ENCODE measurements at places on chromosomes 12 and 14. TPM values are rescaled to one million over a fixed set of nuclear protein-coding genes. Genes with fewer than 3 reads are reported as not detected.

- DNase-seq: no peak
Observed at GRCh38 chr14:61343991-61344405, 22.6 kb downstream of the PRKCH start.

DNA sequence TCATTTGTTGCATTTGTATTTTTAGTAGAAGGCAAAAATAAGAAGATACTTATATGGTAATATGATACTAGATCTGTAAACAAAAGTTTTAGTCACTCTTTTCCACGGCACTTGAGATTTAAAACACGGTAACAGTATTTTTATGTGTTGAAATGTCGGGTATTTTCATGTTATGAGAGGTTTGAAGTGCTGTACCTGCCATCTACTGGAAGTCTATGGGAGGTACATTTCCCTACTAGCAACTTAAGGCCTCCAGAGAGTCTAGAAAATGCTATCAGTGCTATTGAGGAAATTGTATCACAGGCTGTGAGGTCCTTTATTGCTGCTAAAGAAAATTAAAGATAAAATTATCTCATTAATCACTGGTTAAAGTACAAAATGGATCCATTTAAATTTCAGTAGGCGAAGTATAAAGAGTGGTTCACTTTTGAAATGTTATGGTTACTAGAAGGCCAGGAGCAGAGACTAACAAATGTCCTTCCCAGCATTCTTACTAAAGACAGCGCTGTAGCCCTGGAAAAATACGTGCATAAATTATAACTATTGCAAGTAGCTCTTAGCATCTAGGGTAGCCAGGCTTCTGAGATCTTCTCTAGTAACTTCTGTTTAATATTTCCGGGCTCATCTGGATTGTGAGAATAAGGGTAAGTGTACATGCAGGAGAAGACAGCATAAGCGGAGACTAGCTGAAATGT, 77.6 kb upstream of the PRKD1 start:
- DNase-seq: no peak

Gene LRP1
- 121 TPM for total RNA-seq

- DNase-seq: peak; percentile 24
Observed at GRCh38 chr14:100536721-100537445, 50.3 kb downstream of the BEGAIN start.

GRCh38 chr12:104520242-104520900, 63.6 kb downstream of the CHST11 start:
- no peak for DNase-seq

DNA sequence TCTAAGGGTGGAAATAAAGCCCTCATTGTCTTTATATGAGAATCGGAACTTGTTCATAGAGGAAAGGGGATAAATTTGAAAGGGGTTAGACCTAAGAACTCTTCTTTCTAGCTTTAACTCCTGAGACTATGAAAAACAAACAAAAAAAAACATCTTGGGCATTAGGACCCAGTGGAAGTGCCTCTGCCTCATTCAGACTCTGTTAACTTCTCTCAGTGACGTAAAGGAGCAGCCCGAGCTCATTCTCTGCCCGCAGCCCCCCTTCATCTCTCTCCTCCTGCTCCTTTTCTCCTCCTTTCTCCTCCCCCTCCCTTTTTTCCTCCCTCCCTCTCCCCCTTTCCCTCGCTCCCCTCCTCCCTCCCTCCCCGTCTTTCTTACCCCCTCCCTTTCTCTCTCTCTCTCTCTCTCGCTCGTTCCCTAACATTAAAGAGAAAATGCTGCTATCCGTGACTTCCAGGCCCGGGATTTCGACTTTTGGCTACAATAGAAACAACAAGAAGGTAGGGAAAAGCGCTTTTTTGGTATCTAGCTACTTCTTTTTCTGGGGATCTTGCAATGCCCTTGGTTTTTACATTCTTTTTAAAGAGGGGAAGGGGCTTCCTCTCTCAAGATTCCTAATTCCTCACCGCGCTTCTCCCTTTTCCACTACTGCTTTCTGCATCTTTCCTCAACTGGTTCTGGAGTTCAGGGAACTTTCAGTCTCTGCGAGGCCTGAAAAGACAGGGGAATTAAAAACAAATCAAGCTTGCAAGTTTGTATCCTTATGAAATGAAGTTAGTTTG, at the start of gene RBMS2:
RBMS2 (plus strand) TSS at position 231 of the 782 bp plus-strand sequence; CDS start at position 435, 204 bp downstream.
- DNase-seq: peak; percentile 79

DNA sequence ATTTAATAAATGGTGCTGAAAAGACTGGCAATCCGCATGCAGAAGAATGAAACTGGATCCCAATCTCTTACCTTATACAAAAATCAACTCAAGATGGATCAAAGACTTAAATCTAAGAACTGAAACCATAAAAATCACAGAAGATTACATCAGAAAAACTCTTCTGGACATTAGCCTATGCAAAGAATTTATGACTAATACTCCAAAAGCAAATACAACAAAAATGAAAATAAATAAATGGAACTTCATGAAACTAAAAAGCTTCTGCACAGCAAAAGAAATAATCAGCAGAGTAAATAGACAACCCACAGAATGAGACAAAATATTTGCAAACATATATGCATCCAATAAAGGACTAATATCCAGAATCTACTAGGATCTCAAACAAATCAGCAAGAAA, 14.3 kb upstream of the CLEC1A start:
- DNase-seq: no peak

GRCh38 chr14:65296402-65296801, 116.1 kb upstream of the FUT8 start:
- no peak for DNase-seq

DNA sequence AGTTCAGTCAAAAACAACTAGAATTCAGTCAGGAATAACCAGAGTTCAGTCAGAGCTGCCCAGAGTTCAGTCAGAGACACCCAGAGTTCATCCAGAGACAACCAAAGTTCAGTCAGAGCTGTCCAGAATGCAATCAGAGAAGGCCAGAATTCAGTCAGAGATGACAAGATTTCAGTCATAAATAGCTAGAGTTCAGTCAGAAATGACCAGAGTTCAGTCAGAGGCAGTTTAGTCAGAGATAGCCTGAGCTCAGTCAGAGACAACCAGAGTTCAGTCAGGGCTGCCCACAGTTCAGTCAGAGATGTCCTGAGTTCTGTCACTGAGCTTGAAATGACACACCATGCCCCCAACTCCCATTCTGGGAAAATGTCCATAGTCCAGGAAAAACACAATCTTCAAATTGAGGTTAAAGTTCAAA, 1102.8 kb downstream of the BCL11B start:
- no peak for DNase-seq

- no peak for DNase-seq
Observed at GRCh38 chr14:69670093-69670492, 58.7 kb downstream of the SUSD6 start.

- no peak for DNase-seq
Observed at GRCh38 chr12:28570811-28571210, 380.6 kb downstream of the CCDC91 start.

GRCh38 chr14:77707724-77708408, at the start of the genes ALKBH1 and SLIRP:
Gene ALKBH1 (minus strand): TSS chr14:77708023. CDS start chr14:77708004, 19 bp downstream.
Gene SLIRP (plus strand): TSS chr14:77708103. CDS start chr14:77708112, 9 bp downstream.
- peak; percentile 92 for DNase-seq

GRCh38 chr14:91146661-91147060, 32.8 kb downstream of the DGLUCY start:
- no peak for DNase-seq

- DNase-seq: no peak
Observed at GRCh38 chr12:108299516-108299915, 39.6 kb downstream of the CMKLR1 start.

GRCh38 chr12:131375972-131376345, 334.9 kb upstream of the SFSWAP start:
- DNase-seq: no peak

GRCh38 chr12:65184176-65184857, 14.9 kb downstream of the LEMD3 start:
- no peak for DNase-seq

Gene SLC6A13
- 3.3 TPM for total RNA-seq

DNA sequence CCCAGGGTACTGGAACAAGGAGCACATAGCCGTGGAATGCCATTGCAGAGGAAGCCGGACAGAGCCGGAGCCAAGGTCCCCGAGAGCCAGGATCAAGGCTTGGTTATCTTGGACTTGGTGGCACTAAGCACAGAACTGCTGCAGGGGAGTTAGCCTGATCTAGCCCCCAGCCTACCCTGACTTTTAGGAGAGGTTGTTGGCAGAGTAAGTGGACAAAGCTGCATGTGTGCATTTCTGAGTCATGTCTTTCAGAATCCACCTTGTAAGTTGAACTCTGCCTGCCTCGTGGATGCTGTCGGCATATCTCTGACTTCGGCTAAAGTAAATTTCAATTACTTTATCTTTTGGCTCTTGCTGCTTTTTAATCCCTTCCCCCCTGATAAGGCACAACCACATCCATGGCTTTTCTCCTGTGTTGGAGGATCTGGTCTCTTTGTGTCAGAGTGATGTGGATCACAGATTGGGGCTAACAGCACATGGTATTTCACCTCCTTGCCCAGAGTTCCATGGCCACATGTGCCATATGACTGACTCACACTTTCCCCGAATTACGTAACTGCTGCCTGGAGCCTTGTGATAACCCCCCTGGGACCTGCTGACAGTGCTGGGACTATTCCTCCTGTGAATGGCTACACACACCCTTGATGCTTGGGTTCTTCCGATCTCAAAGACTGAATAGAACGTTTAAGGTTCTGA, 240.3 kb downstream of the EMP1 start:
- DNase-seq: peak; percentile 43

GRCh38 chr14:96592591-96593386, 90.6 kb downstream of the PAPOLA start:
- DNase-seq: peak; percentile 72

DNA sequence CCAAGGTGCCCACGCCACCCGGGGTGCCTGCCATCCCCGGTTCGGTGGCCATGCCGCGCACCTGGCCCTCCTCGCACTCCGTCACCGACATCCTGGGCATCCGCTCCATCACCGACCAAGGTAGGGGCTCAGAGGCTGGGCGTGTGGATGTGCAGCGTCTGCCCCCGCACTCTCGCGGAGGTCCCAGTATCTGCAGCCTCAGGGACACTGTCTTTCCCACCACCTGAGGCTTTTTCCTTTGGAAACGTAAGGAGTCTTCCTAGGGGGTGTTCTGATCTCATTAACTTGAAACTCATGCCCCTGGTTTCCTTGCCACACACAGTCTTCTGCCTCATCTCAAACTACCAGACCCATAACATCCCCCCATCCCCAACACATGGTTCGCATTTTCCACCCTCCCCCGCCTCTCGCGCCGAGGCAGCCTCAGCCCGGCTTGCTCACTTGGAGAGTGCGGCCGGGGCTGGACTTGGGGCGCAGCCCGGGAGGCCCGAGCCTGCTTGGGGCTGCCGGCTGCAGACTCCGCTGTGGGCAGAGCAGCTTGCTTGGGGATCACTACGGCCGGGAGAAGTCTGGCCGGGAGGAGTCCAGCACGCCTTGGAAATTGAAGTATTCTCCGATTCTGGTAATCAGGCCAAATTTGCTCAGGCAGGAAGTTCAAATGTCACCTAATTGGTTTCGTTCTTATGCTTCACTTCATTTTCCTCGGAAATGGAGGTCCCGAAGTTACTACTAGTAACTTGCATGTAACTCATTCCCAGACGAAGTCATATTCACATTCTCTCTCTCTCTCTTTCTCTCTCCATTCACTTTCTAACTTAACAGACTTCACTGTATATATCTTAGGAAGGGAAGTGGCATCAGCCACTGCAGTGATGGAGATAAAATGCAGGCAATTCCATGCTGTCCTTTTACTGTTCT, 2.0 kb downstream of the PAX9 start:
- no peak for DNase-seq

DNA sequence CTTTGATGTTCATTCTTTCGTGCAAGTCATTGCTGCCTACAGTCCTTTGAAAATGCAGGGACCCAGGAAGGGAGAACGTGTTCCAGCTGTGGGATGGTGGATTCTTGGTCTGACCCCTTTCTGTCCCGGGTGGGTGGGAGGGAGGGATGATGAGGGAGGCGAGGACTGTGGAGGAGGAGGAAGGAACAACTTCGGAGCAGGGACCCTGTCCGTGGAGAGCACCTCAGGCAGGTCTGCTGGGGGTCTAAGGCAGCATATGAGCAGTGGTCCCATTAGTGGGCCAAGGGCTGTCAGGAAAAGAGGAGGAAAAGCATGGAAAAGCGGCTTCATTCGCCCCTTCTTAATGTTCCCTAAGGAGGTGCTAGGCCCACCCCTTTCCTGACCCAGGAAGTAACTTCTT, 36.0 kb downstream of the CACNA2D4 start:
- DNase-seq: no peak

Gene ASIC1
- total RNA-seq: 1.6 TPM

DNA sequence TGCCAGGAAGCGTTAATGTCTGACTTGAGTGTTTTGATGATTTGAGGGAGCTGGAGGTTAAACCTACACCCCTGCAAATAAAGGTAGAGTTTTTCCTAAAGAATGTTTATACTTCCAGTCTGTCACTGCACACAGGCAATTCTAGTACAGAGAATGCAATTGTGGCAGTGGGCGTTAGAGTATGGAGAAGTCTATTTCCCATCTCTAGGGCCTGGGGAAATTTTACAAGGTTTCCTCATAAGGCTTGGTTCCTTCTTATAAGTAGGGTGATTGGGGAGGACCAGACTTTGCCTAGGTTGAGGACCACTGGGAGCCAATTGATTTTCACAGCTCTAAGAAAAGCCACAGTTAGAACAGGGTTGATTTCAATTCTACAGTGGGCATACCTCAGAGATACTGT, 44.3 kb downstream of the IFNG start:
- no peak for DNase-seq

Gene ALDH1L2
- total RNA-seq: 1.3 TPM

DNA sequence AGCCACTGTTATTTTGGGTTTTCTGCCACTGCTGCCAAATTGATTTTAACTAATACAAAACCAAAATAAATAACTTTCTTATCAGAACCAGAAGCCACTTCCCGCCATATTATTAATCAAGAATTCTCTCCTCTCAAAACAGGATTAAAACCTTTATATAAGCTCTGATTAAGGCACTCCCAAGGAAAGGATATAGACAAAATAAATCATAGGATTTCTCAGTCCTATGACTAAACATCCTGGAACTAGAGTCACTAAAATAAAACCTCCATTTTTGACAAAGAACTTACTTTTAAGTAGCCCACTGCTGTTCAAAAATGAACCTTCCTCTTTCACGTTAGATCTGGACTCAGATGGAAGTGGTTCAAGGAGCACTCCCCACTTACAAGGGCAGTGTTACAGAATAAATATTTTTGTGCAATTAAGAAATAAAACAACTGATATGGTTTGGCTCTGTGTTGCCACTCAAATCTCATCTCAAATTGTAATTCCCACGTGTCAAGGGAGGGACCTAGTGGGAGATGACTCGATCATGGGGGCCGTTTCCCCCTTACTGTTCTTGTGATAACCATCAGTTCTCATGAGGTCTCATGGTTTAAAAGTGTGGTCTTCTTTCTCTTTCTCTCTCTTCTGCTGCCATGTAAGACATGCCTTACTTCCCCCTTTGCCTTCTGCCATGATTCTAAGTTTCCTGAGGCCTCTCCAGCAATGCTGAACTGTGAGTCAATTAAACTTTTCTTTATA, 26.4 kb downstream of the GXYLT1 start:
- DNase-seq: no peak

Data from Right ventricle myocardium superior (tissue), 1 donor.